Renal pelvis (tissue), 12 donors: ENCODE measurements at places on chromosomes 4 and X. TPM values are rescaled to one million over a fixed set of nuclear protein-coding genes. Genes with fewer than 3 reads are reported as not detected.
A peak's percentile ranks its signal among the peaks of the same experiment; 100 is the strongest.

- DNase-seq: no peak
Measured at GRCh38 chr4:4852591-4853362, 6.7 kb upstream of the MSX1 start.

- no peak for DNase-seq
Measured at GRCh38 chr4:155734065-155734464, 24.8 kb upstream of the GUCY1B1 start.

- no peak for DNase-seq
Measured at GRCh38 chr4:74549936-74550335, 105.0 kb downstream of the AREG start.

DNA sequence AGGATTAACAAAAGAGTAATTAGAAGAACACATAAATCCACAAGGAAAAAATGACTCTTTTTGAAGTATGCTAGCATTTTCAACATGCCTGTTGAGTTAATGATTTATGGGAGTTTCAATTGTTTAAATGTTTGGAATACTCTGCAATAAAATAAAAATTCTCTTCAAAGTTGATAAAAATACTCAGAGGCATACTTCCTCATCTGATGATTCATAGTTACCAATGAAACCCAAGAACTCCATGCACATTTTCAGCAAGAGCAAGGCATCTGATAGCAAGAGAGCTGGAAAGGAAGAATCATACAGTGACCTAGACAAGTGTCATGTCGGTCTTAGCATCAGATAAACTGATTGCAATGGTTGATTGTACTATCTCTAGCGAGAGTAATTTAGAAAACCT is 443.7 kb upstream of the ATOH1 start:
- no peak for DNase-seq

DNA sequence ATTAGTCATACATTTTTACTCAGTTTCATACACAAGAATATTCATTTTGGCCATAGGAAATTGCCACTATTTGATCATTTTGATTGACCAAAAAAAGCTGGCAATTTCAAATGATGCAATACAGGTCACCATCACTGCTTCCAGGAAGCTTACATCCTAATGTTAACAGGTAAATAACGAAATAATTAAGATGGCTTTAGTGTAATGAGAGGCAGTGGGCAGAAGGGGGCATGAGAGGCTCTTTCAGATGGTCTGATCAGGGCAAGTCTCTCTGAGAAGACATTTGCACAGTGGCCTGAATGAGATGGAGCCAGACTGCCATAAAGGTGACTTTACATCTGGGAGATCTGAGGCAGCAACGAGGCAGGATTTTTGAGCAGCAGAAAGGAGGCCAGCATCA is 170.7 kb downstream of the SLIT2 start:
- peak; percentile 15 for DNase-seq

DNA sequence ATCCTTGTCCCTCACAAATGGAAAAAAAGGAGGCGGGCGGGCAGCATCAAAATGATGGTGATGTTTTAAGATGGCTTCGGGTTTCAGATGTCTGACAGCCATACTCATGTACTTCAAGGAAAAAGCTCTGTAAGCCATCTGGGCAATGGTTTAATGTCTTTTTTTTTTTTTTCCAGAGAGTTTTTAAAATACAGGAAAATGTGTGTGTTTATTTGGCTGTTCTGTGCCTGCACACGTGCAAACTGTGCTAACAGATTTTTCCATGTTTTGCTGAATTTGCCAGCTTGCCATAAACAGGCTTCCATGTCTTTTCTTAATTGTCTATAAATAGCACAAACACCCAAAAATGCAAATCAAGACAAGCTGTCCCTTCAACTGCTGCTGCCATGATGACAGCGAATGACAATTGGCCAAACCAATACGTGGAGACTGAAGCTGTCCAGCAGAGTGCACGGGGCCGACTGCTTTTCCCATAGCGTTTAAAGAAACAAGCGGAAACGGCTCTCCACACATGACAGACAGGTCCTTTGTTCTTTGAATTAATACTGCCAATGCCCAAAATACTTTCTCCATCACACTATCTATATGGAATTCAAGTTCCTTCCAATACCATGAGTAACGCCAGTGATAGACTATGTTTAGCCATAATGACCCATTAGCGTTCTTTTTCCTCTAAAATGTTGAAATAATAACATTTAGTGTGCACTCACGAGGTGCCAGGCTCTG is 35.7 kb downstream of the AFAP1 start:
- DNase-seq: no peak

DNA sequence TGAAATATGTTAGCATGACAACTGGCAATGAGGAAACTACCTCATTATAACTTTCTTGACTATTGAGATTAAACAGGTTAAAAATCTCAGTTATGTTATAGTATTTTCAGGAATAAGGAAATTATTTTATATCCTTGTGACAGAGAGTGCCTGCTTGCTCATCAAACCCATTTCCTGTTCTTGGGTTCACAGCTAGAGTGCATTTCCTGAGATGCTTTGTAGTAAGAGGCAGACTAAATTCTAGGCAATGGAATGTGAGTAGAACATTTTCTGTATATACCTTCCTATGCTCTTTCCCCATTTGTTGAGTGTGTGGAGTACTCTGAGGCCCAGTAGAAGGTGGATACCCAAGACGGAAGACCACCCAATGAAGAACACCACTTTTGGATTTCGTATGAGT is 96.9 kb upstream of the CASK start:
- DNase-seq: no peak

DNA sequence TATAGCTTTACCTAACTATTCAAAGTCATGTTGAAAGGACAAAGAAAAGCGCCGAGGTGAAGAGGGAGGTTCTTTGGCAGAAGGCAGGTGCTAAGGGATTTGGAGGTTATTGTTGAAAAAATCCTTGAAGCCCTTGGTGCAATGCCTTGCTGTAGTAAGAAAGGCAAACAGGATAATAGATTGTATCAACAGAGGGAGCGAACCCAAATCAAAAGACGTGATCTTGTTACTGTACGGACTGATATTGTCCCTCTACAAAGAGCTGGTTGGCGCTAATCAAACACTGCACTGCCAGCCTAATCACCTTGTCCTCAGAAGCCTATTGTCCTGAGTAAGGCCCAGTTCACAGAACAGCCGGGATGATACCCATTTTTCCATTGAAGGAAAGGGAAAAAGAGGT is 182.9 kb downstream of the ZIC3 start:
- no peak for DNase-seq

- DNase-seq: no peak
Measured at GRCh38 chr4:154329939-154330338, 161.7 kb downstream of the DCHS2 start.

DNA sequence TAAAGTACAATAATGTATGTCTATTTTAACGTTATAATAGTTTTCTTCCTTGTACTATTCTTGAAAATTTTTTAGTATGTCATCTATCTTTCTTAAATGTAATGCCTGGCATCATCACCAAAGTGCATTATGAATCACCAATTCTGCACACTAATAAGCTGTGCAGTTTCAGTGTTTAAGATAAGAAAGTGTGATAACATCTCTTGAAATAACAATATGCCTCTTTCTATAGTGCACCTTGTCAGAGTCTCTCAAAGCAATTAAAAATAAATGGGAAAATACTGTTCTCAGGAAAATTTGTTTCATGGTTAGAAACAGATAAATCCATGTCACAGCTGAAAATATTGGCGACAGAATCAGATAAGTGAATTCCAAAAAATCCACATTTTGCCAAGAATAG is 457.4 kb upstream of the PCDH10 start:
- DNase-seq: no peak

DNA sequence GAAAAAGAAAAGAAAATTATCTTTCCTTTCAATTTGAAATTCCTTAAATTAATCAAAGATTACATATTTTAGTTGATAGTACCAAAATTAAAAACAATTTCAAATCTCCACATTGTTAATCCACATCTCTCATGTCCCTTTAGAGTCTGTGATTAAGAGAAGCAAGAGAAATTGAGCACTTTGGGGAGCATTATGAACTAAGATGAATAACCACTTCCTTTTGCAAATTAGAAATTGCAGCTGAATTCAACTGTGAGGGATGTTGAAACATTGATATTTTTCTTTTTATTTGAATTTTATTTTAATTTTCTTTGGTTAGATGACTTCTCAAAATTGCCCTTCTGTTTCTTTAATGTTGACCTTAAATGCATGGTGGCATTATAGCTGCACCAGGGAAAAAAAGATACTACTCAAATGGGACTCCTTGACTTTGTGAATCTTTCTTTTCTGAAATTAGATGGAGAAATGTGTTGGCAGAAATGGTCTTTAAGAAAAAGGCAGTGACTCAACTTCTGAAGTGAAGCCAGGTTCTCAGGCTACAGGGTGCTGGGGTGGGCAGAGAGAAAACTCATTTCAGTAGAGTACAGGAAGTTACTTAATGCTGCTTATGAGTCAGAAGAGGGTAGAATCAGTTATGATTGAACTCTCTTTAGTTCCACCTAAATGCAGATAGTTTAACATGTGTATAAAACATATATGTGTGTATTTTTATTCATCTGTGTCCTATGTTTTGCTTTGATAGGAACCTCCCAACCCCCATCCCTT is 92.0 kb upstream of the TNIP3 start:
- no peak for DNase-seq

GRCh38 chr4:170124406-170124805 is 34.6 kb upstream of the AADAT start:
- DNase-seq: no peak

DNA sequence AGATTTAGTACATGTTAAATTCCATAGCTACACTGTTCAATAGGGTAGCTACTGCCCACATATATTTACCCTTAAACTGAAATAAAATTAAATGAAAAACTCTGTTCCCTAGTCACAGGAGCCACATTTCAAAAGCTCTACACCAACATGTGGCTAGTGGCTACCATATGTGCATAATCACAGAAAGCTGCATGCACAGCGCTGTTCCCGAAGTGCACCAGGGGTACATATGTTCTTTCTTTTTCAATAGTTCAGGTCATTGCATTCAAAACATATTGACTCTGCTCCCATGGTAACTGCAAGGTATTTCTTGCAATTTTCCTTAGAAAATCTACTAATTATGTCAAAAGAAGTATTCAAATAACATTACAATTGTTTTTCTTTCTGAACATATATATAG is 591.2 kb downstream of the PDHA2 start:
- DNase-seq: no peak

- no peak for DNase-seq
Measured at GRCh38 chrX:136933611-136934145, 53.2 kb upstream of the RBMX start.

DNA sequence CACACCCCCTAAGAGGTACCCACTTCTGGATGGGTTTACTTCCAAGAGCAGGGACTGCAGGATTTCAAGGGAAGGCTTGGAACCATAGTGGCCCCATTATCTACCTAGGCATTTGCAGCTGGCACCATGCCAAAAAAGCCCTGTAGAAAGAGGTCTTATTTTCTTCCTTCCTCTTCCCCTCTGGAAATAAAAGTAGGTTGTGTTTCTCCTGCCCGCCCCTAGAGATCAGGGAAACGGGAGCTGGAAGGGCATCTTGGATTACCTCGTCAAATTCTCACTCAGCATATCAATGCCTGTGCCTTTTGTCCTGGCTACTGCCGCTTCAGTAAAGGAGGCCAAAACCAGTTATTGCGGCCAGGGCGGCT is 1.6 kb downstream of the SCD5 start:
- DNase-seq: peak; percentile 12

- no peak for DNase-seq
Measured at GRCh38 chr4:40412866-40413795, 78.0 kb downstream of the CHRNA9 start.

DNA sequence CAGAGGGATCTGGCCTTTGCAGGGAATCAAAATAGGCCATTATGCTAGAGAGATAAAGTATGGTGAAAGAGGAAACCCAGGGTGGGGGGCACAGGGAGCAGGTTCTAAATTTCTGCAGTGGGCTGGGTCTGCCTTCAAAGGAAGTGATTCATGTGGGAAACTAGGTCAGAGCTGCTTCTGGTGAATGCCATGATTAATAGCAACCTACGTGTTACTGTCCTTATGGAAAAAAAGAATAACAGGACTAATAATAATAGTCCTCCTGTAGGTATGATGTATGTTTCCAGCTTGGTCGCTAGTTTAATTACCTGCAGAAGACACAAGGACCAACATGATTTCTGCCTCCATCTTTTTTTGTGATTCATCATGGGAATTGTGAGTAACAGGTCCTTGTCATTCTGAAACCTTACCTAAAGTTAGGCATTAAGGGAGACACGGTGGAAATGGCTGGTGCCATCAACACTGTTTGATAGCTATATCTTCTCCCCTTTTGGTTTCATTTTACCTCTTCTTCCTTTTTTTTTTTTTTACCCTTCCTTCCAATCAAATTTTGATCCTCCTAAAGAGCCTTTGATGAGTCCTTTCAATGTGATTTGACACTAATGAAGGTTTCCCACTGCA is 180.4 kb downstream of the CPEB2 start:
- DNase-seq: no peak

DNA sequence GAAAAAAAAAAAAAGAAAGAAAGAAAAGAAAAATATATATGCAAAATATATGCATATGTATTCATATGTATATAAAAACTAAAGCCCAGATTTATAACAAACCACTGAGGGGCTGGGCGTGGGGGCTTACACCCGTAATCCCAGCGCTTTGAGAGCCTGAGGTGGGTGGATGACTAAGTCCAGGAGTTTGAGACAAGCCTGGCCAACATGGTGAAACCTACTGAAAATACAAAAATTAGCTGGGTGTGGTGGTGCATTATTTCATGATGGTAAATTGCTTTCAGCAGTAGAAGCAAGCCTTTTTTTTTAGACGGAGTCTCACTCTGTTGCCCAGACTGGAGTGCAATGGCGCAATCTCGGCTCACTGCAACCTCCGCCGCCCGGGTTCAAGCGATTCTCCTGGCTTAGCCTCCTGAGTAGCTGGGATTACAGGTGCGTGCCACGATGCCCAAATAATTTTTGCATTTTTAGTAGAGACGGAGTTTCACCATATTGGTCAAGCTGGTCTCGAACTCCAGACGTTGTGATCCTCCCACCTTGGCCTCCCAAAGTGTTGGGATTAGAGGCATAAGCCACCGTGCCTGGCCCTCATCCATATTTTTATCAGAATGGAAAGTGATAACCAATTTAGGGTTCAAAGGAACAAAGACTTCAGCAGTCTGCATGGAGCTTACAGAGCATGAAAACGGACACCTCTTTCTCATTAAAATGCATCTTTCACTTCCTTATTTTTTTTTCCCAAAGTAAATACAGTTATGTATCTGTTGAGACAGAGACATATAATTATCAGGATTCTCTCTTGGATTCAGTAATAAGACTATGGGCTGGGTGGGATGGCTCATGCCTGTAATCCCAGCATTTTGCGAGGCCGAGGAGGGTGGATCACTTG is 27.7 kb upstream of the MOB1B start:
- DNase-seq: no peak

CD40LG gene
- not detected for polyA plus RNA-seq

CYLC1 gene
- not detected for polyA plus RNA-seq

NUDT6 gene
- 23.6 TPM for polyA plus RNA-seq

CACNA1F gene
- 0.22 TPM for polyA plus RNA-seq

RWDD4 gene
- 36.9 TPM for polyA plus RNA-seq

CORIN gene
- polyA plus RNA-seq: 4.8 TPM

MAGEA11 gene
- not detected for polyA plus RNA-seq

PFKFB1 gene
- 0.51 TPM for polyA plus RNA-seq

PPP1R2C gene
- polyA plus RNA-seq: not detected

RHOXF2B gene
- not detected for polyA plus RNA-seq
